ENCODE measurements at places on chromosomes 5 and 9.

DNA sequence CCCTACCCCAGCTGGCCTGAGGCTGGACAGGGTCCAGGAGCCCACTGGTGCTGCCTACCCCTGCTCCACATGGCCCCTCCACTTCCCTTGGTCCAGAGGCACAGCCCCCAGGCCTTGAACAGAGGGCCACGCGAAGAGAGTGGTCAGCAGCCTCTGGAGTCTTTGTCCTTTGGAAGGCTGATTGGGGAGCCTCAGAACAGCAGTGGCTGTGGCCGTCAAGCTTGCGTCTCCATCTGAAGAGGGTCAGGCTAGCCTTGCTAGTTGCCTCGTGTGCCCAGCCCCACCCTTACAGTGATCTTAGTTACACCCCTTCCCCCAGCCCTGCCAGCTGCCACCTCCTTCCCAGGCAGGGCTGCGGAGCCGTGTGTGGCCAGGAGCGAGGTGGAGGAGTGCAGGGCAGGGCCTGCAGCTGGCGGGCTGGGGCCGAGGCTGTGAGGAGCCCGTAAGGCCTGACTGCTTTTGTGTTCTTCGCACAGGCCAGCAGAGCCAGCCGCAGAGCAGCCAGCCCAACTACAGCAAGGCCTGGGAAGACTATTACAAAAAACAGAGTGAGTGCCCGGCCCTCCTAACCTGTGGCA lies 30.1 kb upstream of the PRDM12 start:
- DNase-seq, result no peak

GRCh38 chr5:73303148-73304079 lies 130.4 kb downstream of the TMEM174 start:
- no peak for DNase-seq

DNA sequence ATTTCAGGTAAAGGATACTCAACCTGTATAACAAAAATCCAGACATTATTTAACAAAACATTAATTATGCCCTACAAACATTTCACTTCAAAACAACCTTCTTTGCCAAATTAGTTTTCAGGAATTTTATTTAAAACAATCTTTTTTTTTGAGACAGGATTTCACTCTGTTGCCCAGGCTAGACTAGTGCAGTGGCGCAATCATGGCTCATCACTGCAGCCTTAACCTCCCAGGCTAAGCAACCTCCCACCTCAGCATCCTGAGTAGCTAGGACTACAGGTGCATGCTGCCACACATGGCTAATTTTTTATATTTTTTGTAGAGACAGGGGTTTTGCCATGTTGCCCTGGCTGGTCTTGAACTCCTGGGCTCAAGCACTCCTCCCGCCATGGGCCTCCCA lies 3.9 kb downstream of the FNIP1 start:
- no peak for DNase-seq

GRCh38 chr5:157913575-157913974 lies 54.6 kb upstream of the CLINT1 start:
- no peak for DNase-seq

GRCh38 chr5:178525906-178526732 lies 64.1 kb downstream of the COL23A1 start:
- no peak for DNase-seq

- no peak for DNase-seq
These were observed 321.9 kb downstream of the ZSWIM6 start for GRCh38 chr5:61653807-61654580.

- no peak for DNase-seq
These were observed 138.7 kb upstream of the EFNA5 start for GRCh38 chr5:107809201-107810034.

- no peak for DNase-seq
These were observed 6.2 kb upstream of the PTCH1 start for GRCh38 chr9:95522871-95523370.

- DNase-seq, result no peak
These were observed at the start of gene CDH9 for GRCh38 chr5:27038476-27038875. CDH9 (minus strand) TSS chr5:27038586; CDS start chr5:26988333, 50,253 bp downstream.

- no peak for DNase-seq
These were observed 339.1 kb upstream of the PRR16 start for GRCh38 chr5:120124961-120125360.

GRCh38 chr5:109558364-109558763 lies 131.4 kb upstream of the MAN2A1 start:
- DNase-seq, result no peak

DNA sequence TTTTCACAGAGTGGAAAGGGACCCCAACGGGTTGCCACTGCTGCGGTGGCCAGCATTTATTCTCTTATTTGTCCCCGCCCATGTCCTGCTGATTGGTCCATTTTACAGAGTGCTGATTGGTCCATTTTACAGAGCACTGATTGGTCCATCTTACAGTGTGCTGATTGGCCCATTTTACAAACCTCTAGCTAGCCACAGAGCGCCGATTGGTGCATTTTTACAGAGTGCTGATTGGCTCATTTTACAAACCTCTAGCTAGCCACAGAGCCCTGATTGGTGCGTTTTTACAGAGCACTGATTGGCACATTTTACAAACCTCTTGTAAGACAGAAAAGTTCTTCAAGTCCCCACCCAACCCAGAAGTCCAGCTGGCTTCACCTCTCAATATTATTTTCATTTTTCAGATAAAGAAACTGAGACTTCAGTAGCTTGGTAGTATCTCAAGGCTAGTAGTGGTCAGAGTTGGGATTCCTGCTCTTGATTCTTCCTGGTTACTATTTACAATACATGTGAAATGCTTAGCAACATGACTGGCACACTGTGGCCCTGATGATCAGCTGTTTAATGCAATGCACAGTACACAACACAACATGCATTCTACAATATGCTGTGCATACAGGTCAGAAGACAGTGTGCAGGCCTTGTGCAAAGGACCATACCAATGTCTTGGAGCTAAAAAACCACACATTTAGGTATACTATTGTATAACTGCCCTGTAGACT lies 63.6 kb upstream of the BOD1 start:
- no peak for DNase-seq

DNA sequence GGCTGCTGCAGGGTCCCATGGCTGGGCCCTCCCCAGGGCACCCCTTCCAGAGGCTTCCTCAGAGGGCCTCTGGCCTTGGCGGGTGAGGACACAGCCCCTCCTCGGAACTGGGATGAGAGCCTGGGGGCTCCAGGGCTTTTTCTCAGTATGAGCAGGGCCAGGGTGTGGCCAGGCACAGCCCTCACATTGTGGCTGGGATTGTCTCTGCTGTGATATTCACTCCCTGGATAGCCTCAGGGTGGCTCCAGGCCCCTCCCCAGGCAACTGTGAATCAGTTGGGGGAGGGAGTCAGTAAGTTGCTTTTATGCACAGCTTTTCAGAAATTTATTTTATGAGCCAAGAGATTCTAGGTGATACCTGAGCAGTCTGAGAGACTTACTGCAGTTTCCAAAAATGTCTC lies 135.7 kb downstream of the CACNA1B start:
- no peak for DNase-seq

DNA sequence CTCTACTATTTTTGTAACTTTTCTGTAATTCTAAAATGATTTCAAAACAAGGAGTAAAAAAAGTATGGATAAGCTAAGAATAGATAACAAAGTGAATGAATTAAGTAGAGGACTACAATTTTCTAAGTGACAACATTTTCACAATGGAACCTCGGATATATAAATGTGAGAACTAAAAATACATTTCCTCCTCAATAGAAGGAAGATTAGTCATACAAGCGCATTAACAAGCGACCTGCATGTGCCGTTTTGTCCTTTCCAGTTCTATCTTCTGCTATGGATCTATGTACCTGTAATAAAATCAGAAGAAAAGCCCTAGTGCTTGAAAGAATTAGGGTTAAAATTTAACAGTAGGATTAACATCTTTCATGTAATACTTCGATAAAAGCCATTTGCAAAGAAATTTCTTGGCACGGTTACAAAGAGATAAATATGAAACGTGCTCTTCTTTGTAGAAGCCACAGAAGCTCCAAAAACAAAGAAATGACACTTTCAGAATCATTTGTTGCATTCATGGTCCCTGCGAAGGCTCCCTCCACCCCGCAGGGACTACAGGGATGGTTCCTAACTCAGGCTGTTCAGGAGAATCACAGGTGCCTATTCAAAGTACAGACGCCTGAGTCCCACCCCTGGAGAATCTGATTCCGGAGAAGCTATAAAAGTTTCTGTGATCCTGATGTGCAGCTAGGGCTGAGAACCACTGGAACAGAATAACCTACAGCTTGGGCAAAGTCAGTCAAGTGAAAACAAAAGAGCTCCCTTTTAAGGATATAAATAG lies 216.6 kb upstream of the EFNA5 start:
- no peak for DNase-seq

GRCh38 chr5:172235827-172236736 lies 42.1 kb downstream of the EFCAB9 start:
- no peak for DNase-seq

- DNase-seq, result peak; percentile 49
These were observed 44.3 kb upstream of the BICD2 start for GRCh38 chr9:92808726-92809451.

DNA sequence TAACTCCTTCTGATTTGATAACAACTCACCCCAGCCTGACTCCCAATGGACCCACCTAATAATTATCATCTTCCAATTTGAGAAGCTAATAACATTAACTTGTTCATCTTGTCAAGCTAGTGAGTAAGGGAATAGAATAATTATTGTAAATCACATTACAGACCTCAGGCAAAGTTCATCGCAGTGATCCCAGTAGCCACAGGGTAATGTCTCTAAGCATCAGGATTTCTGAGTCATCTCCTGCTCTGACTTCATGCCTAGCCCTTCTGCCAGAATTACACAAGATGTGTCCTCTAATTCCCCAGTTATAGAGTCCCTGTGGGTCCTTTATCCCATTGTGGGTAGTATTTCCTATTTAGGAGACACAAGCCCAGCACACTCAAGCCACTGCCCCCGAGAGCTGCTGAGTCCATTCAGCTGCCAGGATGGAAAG lies 365.7 kb downstream of the DEPDC1B start:
- no peak for DNase-seq

DNA sequence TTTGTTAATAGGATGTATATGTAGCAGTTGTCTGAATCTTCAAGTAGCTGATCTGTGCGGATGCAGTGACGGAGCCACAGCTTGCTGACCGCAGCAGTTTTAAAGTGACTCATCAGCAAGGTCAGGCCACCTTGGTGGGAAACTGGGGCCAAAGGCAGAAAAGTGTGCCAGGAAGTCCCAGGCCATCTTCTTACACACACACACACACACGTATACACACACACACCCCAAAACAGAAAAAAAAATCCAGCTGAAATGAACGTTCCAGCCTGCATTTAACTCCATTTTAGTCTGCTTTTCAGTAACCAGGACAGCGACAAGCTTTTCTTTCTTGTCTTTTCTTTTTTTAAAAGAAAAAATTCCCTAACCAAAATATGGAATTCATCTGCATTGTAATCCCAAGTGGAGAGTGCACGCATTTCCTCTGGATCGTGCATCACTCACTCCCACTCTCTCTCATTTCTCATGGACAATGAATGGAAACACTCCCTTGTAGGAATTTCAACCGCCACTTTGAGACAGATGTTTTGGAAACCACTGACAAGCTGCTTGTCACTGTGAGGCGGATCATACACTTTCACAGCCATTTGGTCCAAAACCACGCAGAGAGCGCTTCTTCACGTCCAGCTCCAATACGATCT lies 103.9 kb downstream of the LHFPL2 start:
- no peak for DNase-seq

DNA sequence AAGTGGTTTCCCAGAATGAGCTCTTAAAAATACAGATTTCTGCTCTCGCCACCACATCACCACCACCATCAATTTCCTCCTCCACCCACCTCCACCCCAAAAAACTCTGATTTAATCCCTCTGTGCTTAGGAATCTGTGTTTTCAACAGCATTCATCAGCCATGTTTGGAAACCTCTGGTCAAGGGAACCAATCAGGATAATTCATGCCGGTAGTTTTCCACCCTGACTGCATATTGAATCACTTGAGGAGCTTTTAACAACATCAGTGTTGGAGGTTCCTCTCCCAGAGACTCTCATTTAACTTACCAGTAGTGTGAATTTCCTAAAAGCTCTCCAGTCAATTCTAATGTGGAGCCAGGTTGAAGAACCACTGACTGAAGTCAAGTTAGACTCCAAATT lies 46.0 kb upstream of the DAB2 start:
- DNase-seq, result no peak

DNA sequence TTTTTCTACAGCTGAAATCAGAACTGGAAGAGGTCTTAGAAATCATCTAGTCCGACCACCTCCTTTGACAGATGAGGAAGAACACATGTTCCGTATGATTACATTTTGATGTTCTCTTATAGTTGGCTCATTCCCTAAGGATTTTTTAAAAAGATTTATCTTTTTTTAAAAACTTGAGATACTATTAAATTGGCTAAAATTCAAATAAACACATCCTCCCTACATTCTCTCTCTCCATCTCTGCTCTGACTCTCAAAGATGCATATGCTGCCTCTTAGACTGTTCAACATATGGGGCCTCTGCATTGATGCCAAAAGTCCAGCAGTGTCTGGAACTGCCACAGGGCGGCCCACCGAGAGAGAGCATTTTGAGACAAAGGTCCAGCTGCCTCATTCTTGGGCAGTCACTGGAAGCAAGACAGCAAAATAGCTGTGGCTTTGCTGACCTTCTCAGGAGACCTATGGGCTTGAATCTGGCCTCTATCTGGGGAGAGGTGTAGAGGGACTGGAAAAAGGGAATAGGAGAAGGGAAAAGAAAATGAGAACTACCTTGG lies 12.8 kb upstream of the TSSK1B start:
- no peak for DNase-seq

GRCh38 chr9:111874500-111874899 lies 22.1 kb upstream of the UGCG start:
- no peak for DNase-seq

DNA sequence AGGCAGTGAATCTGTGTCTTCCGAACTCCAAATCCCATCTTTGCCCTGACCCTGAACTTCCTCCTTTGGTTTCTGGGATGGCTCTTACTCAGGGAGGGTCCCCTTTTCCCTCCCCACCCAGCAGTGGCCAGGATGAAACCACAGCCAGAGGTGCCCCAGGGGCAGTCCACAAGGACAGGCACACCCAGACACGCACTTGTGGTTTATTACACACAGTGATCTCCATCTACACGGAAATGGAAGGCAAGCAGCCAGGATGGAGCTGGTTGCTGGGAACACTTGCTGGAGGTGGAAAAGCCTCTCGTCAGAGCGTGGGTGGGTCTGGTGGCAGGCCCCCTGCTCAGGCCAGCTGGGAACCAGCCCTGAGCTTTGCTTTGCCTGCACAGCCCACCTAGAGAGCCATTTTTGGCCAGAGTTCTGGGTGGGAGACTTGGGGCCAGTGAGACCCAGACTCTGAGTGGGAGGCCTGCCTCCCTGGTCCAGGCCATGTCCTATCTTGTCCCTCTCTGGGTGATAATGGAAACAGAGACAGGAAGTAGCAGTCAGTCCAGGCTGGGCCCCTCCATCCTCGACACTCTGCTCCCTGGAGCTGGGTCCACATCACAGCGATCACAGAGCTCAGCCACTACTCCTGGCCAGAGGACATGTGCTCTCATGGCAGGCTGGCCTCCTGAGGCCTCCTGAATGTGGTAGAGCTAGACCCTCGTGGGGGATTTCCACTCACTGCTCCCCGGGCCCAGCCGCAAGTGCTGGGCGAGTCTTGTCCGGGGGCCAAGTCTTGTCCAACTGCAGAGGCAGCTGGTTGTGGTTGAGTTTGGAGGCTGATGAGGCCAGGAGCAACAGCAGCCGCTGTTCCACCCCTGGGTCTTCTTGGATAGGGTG lies 5.1 kb upstream of the PHYKPL start:
- DNase-seq, result no peak
